Activated effector memory CD4-positive, alpha-beta T cell treated with Interleukin-2 at 50 U/mL for 16 hours (primary cell): ENCODE measurements at places on chromosomes 1 and 21.

GRCh38 chr1:219071209-219071608 is 102.5 kb upstream of the LYPLAL1 start:
- DNase-seq = no peak

DNA sequence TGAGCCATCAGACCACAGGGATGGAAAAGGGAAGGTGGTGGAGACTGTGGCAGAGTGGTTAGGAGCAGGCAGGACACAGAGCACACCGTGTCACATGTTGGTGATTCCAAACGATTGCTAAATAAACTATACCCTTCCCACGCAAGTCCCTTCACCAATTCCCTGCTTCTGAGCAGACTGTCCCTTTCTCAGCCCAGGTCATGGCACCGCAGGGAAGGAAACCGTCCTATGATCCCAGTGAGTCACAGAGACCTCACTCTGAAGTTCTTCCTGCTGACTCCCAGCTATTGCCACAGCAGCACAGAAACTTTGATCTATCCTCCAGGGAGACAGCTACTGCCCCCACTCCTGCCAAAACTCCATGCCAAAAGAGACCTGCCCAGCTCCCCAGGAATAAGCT is 19.2 kb downstream of the RIMS3 start:
- no peak for DNase-seq

DNA sequence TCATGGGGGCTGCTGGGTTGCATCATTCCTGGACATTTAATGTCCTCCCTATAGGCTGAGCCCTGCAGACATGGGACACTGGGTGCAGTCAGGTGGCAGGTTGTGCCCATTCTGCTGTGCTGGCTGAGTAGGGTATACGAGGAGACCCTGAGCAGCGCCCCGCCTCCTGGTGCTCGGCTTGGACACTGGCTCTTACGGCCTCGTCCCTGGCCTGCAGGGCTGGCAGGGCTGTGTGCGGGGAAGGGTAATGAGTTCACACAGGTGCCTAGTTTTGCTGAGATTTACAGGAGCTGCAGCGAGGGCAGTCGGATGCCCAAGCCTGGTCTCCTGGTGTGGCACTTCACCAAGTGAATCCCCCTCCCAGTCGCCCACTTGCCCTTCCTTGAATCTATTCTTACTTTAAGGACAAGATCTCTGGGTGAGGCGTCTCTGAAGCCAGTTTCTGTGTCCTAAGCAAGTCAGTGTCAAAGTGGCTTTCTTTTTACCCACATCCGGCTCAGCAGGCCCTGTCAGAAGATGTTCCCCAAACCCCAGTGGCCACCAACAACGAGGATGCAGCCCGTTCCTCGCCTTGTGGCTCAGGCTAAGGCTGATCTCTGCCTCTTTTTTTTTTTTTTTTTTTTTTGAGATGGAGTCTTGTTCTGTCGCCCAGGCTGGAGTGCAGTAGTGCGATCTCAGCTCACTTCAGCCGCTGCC is 73.2 kb downstream of the MAN1C1 start:
- no peak for DNase-seq

- no peak for DNase-seq
Measured at GRCh38 chr1:43270421-43271095, 775 bp downstream of the TMEM125 start.

- peak; percentile 9 for DNase-seq
Measured at GRCh38 chr1:14969006-14969405, 184.5 kb upstream of the TMEM51 start.

- DNase-seq = no peak
Measured at GRCh38 chr1:119595168-119595567, 52.9 kb downstream of the ZNF697 start.

GRCh38 chr1:54285815-54286345 is 85.9 kb downstream of the MRPL37 start:
- no peak for DNase-seq

DNA sequence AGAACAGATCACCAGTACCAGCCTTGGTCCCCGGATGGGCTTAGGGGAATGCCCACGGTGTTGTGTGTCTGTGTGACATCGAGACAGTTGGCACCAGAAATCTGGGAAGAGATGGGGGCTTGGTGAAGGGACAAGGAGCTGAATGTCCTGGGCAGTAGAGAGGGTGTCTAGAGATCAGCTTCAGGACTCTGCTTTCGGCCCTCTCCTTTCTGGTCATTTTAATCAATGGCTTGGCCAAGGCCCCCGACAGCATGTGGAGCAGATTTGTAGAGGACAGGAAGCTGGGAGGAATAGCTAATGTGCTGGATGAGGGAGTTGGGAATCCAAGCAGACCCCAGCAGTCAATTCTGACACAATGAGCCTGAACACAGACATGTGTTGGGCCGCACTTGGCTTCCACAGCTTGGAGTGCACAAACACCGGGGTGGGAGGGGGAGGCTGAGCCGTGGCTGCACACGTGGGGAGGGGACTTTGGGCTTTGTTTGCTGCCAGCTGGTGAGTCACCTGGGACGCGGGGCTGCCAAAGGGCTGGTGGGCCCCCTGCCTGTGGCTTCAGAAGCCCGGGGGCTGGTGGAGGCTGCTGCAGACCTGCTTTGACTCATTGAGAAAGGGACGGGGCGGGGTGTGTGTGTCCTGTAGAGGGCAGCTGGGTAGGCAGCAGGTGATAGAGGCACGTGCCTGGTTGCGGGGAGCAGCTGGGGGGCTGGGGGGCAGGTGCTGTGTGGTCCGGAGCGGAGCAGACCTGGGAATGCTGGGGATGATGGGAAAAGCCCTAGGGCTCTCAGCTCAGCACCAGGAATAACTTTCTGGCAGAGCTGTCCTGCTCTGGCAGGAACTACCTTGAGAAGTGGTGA is 20.9 kb downstream of the SLC1A7 start:
- no peak for DNase-seq

- DNase-seq = no peak
Measured at GRCh38 chr1:172238965-172239364, 181.5 kb upstream of the C1orf105 start.

GRCh38 chr1:76939050-76939816 is 72.0 kb downstream of the ST6GALNAC5 start:
- DNase-seq = no peak

GRCh38 chr1:61425040-61425439 is 299.9 kb downstream of the TM2D1 start:
- no peak for DNase-seq

GRCh38 chr1:12424087-12424529 is 193.9 kb downstream of the DHRS3 start:
- DNase-seq = no peak

GRCh38 chr21:17585875-17586450 is 26.7 kb downstream of the BTG3 start:
- no peak for DNase-seq

DNA sequence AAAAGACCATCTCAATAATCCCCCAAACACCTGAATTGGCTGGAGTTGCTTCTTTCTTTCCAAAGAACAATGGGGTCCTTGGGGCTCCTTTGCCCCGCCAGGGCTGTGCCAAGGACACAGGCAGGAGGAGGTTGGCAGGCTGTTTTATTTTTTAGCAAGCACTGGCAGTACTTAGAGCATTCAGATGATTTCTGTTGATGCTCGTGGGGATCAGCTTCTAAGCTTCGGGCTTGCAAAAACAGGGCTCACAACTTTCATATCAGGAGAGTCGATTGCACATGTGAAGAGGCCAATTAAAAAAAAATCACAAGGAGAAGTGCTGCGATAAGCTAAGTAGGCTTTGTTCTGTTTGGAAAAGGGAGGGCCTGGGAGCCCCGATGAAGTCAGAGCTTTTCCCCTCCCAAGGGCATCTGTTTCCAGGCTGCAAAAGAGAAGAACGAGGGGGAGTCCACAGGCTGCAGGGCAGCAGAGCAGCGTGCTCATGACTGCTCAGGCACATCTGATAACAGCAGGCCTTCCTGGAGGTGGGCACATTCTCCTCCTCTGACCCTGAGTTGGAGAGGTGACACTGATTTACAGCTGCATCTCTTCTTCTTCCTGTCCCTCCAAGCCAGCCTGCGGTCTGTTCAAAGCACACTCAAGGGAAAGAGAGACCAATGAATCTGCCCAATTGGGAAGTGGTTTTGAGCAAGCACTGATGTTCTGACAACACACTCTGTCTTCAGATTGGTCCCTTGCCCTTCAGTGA is 27.3 kb upstream of the BCAR3 start:
- no peak for DNase-seq

DNA sequence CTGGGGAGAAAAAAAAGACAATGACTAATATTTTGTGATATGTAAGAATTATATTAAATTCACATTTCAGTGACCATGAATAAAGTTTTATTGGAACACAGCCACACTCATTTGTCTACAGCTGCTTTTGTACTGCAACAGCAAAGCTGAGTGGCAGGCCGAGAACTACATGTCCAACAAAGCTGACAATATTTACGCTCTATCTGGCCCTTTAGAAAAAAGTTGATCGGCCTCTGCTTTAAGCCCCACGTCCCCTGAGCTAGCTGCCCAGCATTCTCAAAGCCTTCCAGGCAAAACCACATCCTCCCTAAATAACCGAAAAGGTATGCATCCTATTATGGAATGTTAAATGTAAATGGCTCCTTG is 8.6 kb downstream of the SLC2A1 start:
- no peak for DNase-seq

DNA sequence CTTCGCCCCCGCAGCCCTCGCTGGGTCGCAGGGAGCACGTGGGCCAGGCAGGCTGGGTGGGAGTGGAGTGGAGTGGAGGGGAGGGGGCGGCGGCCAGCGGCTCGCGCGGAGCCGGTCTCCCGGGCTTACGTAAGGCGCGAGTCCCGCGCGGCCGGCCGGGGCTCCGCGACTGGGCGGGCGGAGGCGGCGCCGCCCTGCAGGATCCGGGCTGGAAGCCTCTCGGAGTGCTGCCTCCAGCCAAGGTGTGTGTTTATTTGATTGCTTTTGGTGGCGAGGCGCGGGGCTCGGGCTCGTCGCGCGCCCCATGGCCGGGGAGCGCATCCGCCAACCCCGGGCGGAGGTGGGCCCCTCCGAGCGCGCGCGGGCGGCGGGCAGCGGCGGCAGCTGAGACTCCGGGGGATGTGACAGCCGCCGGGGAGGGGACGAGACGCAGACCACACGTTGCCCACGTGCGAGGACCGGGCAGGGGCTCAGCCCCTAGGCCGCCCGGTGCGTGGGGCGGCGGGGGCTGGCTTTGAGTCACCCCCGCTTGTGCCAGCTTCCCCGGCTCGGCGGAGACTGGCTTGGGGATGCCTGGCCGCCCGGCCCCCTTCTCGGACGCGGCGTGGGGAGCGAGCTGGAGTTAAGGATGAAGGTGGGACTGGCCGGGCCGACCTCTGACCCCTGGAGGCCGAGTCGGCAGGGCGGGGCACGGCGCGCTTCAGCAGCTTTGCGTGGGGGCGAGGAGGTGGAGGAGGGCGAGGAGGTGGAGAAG is 402 bp upstream of the AK4 start:
- DNase-seq = no peak

DNA sequence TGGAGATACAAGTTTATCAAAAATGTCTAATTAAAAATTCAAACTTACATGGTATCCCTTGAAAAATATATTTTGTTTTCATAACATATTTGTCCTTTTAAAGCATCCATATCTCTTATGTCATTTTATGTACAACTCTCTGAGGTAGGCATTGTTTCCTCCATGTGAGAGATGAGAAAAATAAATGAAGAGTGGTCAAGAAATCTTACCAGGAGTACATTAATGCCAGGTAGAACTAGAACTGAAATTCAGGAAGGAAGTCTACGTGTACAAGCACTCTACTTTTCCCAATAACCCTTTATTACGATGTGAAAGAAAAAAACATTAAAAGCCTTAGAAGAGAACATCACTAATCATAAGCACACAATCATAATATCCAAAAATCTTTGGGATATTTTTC is 5.6 kb downstream of the BRINP3 start:
- no peak for DNase-seq

- no peak for DNase-seq
Measured at GRCh38 chr1:99571092-99571734, 74.7 kb upstream of the PALMD start.

DNA sequence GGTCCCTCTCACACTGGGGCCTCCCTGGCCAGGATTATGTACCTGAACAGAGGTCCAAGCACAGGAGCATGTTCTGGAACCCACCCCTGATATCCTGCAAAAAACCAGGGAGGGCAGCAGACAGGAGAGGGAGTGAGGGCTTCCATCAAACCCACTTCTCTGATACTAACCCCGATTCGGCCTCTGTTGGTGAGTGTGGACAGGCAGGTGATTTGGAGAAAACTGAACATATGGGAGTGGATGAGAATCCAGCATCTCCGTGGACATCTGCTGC is 215.3 kb downstream of the MATN1 start:
- DNase-seq = no peak

- no peak for DNase-seq
Measured at GRCh38 chr21:40936178-40936577, 89.2 kb upstream of the DSCAM start.

DNA sequence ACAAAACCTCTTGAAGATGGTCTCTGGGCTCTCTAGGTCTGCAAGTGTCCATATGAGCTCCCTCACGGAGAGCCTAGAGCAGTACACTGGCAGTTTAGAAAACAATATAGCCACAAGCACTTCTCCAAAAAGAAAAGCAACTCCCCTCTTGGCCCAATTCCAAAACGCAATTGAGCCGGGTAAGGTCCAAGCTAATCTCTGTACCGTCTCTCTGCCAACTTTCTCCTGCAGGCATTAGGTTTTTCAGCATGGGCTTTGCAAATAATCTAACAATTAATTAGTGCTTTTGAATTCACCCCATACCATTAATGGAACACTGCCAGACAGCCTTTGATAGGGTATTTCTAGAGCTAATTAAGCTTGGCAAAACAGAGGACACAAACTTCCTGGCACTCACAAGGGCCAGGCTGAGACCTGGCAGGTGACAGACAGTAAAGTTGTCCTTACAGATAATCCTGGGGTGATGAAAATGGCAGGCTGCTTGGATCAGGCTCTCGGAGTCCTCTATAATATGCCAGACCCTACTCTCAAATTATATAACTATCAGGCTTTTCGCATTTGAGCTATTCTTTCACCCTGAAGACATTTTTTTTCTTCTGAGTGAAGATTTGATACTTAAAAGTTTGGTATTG is 39.8 kb downstream of the TGFBR3 start:
- DNase-seq = no peak

- no peak for DNase-seq
Measured at GRCh38 chr1:205068457-205069040, 15.7 kb downstream of the TMEM81 start.
